ENCODE measurements at places on chromosomes 13 and 19.
A peak's percentile ranks its signal among the peaks of the same experiment; 100 is the strongest.

DNA sequence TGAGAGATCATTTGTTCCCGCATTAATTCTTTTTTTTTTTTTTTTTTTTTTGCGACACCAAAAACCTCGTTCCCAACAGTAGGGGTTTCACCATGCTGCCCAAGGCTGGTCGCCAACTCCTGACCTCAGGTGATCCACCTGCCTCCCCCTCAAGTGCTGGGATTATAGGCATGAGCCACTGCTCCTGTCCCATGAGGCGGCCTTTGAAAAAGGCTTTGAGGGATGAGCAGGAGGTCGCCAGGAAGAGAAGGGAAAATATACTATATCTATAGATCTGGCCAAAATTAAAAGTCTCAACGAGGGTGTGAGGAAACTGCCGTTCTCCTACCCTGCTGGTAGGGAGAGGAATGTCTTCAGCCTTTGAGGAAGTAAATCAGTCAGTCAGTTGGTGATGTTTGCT, 26.2 kb downstream of the ZNF473 start:
- no peak for DNase-seq

GRCh38 chr19:6677883-6678689, 8.1 kb upstream of the TNFSF14 start:
- peak; percentile 62 for DNase-seq

- no peak for DNase-seq
Measured at GRCh38 chr19:29946645-29947044, 4.6 kb downstream of the URI1 start.

DNA sequence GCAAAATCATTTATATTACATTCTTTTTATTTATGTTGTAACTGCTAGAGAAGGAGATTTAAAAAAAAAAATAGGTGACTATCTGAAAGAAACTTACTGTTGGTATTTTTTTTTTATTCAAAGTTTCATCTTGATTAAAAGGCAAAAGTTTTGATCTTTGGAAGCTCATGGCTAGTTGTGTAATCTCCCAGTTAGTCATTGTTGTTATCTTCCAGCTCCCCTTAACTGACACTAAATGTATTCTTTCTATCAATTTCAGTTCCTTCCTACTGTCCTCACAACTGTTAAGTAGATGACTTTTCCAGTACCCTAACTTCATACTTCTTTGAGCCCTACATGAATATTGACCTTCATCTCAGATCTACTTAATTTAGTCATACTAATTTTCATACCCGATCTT, 71.1 kb downstream of the PIBF1 start:
- DNase-seq: no peak
